Chondrocyte (in vitro differentiated cells): ENCODE measurements at places on chromosomes 4 and X. TPM values are rescaled to one million over a fixed set of nuclear protein-coding genes. Genes with fewer than 3 reads are reported as not detected.

Gene NPY1R
- total RNA-seq: 0.22 TPM in 2 of 3 replicates, not detected in the other

Gene GYG2
- total RNA-seq: 11.7 to 14.1 TPM (median 12.1 TPM) in 3 replicates

DNA sequence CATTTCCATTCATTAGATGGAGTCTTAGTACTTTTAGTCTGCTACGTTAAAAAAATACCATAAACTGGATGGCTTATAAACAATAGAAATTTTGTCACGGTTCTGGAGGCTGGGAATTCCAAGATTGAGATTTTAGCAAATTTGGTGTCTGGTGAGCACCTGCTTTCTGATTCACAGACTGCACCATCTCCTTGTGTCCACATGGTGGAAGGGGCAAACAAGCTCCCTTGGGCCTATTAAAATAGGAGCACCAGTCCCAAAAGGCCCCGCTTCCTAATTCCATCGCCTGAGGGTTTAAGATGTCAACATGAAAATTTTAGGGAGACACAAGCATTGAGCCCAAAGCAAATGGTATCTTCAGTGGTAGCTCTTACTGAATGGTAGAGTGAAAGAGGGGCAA, 120.5 kb upstream of the MAP9 start:
- DNase-seq: no peak

DNA sequence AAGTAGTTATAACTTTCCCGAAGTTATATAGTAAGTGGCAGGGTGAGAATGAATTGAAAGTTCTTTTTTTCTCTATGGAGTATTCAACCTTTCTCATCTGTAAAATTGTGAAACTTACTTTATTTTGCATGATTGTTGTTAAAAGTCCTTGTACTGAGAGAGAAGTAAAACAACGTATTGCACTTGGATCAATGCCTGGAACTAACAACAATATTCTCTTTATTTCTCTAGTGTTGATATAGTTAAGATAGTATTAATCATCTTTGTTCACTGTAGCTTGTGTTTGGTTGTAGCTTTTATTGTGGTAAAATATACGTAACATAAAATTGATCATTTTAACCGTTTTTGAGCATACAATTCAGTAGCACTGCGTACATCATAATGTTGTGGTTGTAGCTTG, 48.7 kb downstream of the STIM2 start:
- DNase-seq: no peak

GRCh38 chr4:73707918-73708577, 32.3 kb upstream of the CXCL8 start:
- DNase-seq: no peak
